ENCODE measurements at places on chromosomes 1 and 21.

GRCh38 chr1:117698398-117699160, 92.7 kb downstream of the TENT5C start:
- DNase-seq, result no peak

- no peak for DNase-seq
These were observed 39.7 kb downstream of the KCNJ6 start for GRCh38 chr21:37876561-37876960.

- DNase-seq, result no peak
These were observed 3.6 kb upstream of the PPP2R5A start for GRCh38 chr1:212281590-212281989.

DNA sequence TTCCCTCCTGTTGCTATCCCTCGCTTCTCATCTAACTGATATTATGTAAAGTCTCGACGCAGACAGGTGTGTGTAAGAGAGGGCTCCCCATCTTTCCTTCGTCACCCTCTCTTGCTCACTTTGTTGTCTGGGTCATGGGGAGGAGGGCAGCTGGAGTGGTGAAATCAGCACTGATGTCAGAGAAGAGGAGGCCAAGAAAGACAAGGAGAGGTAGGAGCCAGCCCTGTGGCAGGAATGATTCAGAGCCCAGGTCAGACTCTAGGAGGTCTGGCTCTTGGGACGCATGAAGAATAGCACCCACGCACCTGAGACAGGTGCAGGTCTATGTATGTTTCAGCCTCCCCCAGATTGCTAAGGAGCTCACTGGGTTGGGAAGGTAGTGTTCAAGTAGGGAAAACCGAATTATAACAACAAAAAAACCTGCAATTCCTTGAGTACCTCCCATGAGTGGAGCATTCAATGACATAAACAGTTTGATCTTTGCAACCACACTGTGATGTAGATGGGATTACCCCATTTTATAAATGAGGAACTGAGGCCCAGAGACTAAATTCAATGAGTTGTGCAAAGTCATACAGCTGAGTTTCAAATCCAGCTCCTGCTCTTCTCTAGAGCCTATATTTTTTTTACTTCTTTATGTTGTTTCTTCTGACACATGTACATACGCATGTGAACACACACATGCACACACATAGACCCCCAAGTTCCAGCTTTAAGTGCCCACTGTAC, 10.4 kb downstream of the NUAK2 start:
- DNase-seq, result no peak

DNA sequence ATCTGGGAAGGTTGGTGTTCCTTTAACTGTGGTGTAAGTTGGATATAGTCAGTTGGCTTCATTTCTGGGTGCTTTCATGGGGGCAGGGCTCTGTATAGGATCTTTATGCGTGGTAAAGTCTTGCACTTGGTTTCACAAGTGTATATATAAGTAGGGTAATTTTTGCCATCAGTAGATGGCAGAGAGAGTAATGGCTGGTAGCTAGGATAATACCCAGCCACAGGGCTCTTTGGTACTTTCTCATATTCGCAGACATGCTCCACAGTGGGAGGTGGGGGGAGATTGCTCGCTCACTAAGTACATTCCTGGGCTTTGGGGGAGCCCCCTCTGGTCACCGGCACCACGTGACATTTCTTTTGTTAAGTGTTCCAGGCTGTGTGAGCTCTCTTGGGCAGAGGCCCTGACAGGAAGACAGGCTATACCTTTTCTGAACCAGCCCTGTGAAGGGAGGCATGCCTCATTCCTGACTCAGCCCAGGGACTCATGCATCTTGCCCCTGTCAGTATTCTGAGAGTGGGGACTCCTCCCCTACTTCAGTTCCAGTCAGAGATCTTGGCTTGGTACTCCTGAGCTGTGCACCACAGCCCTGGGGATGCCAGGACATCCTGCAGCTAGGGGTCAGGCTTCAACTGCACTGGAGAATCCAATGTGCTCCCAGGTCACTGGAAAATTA, 37.6 kb downstream of the FCRL2 start:
- DNase-seq, result no peak
